ENCODE measurements at places on chromosomes 3 and 15.

DNA sequence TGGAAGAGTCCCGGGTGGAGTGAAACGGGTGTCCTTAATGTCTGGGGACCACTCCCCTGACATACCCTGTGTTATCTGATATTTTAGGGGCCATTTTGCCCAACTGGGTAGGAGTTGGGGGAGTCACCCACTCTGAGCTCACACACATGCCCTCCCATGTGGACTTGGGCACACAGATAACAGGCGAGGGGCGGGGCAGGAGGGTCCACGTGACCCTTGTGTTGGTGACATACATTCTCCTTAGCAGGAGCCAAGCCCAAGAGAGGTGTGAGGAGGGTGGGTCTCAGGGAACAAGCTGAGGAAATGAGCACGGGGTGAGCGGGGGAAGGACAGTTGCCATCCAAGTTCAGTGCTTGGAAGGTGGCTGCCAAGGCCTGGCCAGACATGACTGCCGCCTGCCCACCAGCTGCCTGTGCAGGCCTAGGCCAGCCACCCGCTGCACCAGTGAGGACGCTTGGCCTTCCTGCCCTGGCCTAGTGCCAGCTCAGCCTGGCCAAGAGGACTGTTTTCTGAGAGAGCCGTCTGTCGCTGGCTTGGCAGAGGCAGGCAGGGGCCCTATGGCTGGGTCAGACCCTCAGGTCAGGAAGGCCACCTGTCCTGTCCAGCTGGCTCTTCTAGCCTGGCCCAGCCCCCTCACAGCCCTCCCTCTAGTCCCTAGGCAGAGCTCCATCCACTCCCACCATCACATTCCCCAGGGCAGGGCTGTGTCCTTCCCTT, 31.3 kb upstream of the TMEM115 start:
- DNase-seq: peak; percentile 88

GRCh38 chr3:188899881-188900280, 271.9 kb upstream of the TPRG1 start:
- DNase-seq: no peak

GRCh38 chr15:89057506-89058133, 30.6 kb upstream of the ABHD2 start:
- DNase-seq: no peak

GRCh38 chr3:14425581-14426304, 23.3 kb downstream of the SLC6A6 start:
- DNase-seq: no peak

- no peak for DNase-seq
These were observed at the start of gene HYAL1 for GRCh38 chr3:50303013-50303815. HYAL1 (minus strand) TSS chr3:50303574; CDS start chr3:50302956, 618 bp downstream.

GRCh38 chr3:78823434-78823833, 944.4 kb downstream of the ROBO1 start:
- no peak for DNase-seq

DNA sequence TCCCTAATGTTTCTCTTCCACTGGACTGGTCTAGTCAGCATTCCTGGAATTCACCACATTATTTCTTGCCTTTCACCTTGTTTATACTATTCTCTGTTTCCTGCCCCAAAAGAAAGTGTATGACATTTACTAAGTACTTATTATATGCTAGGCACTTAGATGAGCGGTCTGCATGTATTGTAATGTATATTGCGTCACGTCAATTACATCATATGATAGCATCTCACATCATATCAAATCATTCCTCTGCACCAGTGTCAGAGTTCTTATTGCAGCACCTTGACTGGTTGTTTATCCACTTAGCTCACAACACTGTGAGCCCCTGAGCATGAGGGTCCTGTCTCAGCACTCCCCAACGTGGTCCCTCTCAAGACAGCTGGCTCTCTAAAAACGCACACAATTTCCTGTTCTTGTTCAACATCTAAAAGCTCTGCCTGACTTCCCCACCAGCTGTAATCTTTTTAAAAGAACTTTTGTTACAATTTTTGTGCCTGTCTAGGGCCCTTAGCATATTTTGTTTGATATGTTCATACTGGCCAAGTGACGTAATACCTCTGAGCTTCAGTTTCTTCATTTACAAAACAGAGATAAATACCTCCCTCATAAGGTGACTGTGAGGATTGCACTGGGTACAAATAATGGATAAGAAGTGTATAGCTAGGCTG, 58.8 kb downstream of the ARHGAP31 start:
- DNase-seq: no peak

DNA sequence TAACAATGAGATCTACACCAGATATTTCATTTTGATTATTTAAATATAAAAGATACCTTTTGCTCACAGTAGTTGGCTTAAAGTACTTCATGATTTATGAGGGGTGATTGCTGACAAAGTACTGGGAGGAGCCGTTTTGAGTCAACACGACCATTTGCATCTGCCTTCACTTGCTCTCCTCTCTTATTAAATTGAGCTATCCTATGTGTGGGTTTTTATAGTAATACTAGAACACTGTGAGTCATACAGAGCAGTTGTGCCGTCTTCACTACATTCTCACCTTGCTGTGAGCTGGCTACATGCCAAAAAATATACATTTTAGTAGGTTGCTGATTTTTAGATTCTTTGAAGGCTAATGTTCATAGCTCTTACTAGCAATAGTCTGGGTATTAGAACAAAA, 161.2 kb downstream of the ALCAM start:
- no peak for DNase-seq

- DNase-seq: no peak
These were observed 234.0 kb downstream of the RBMS3 start for GRCh38 chr3:29514912-29515311.

- DNase-seq: no peak
These were observed 114.3 kb downstream of the OXSM start for GRCh38 chr3:25904206-25904605.

GRCh38 chr3:186386883-186387560, 25.0 kb upstream of the DGKG start:
- no peak for DNase-seq

DNA sequence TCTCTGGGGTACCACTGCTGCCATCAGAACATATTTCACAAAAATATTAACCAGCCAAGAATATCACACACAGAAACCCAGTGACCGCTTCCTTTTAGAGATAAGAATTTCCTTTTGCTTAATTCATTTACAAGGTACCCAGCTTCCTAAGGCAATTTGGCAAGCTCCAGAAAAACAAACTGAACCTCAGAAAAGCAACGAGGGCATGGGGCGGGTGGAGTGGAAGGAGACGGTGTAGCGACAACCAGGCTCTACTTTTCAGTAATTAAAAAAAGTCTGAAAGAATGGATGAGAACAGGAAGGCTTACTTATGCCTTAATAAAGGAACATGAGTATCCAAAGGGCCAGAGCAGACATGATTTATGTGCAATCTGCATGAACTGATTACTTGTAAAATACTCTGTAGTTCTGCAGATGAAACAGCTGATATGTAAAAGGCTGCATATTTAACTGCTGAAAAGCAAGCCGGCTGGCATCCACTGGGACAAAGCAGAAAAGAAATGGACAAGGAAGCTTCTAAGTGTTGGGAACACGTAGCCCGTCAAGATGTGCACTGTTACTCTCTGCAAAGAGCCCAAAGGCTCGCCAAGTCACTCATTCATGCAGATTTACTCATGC, 18.6 kb downstream of the RFTN1 start:
- no peak for DNase-seq

DNA sequence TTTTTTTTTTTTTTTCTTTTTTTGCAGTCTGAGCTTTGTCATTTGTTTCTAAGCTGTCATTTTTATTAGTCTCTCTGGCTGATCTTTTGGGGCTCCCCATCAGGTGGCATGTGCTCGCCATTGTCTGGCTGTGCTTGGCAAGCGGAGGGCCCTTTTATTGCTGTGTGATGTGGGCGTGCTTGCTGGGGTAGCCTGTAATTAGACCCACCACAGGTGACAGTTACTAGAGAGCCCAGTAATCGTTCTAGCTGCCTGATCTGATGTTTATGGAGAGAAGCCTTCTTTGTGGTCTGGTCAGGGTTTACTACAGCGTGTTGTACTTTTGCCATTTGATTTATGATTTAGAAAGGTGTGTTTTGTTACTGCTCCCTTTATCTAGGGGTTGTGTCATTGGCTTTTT, 179.9 kb downstream of the MCTP2 start:
- no peak for DNase-seq

DNA sequence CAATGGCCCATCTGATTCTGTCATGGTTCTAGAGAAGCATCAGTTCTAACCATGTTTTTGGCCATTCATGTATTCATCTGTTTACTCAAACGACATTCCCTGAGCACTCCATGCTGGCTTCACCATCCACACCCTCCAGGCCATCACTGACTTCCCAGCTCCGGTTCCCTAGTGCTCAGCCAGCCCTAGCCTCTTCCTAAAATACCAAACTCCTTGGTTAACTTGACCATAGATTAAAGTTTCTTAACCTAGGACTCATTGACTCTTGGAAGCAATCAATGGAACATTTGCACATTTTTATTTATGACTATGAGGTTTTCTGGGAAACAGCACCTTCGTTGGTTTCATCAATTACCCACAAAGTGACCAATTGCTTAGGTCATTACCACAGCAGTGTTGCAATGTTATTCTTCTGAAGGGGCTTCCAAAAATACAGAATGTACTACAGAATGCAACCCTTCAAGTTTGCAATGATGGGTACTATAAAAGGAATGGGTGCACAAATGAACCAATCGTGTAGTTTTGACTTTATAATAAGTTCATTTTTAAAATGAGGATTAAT, 27.2 kb upstream of the SLC25A36 start:
- no peak for DNase-seq

DNA sequence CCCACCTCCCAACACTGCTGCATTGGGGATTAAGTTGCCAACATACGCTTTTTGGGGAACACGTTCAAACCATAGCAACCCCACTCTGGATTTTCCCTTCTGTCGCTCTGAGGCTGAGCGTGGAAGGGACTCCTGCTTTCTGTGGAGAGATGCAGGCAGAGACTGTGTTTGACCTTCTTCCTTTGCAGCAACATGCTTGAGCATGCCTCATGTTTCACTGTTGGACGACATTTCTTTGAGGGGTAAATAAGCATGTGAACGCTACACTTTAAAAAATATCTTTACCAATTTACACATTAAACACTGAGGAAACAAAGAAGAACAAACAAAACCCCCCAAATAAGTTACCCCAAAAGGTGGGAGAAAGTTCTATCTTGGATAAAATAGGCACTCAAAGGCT, 14.2 kb upstream of the MAPK6 start:
- DNase-seq: no peak

DNA sequence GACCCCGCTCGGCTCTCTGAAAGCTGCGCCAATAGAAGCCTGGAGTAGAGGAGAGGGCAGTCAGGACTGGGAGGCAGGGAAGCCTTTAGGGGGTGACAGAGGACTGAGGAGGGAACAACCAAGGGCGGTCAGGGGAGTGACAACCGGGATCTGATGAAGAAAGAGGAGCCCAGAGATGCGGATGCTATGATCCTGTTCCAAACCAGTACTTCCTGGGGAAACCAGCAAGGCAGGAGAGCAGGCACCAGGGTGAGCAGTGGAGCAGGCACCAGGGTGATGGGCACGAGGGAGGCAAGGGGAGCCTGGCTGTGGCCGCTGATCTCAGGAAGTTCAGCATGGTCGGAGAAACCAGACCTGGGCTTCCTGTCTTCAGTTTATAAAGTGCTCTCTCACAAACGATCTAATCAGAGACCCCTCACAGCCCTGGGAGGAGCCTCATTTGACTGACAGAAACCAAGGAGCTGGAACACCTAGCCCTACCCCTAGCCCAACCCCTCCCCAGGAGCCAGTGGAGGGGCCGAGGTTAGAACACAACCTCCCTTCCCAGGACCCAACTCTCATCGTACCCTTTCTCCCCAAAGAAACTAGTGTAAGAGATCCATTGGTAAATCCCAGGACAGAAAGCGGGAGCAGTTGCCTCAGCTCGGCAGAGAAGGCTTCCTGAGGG, 34.9 kb downstream of the CCDC33 start:
- DNase-seq: no peak

DNA sequence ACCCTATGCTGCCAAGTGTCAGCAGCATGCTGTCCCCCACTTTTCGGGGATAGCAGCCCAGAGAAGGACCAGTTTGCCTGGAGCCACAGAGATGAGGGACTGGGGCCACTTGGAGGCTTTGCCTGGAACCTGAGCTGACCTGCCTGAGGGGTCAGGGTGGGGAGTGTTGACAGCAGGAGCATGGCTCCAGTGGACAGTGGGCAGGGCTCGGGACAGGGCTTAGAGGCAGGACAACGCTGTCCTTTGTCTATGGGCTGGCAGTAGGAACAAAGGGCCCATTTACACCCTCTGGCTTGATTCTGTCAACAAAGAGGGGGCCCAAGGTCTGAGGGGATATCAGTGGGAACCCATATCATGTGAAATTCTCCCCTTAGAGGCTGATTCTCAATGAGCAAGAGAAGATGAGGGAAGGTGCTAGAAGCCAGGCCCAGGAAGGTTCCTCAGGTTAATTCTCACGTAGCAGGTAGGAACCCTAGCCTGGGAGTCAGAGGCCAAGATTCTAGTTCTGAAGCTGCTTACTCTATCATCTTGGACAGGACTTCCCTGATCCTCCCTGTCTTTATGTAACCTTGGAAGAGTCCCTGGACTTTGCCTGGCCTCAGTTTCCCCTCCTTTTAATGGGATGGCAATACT, 29.7 kb upstream of the HHATL start:
- DNase-seq: no peak

DNA sequence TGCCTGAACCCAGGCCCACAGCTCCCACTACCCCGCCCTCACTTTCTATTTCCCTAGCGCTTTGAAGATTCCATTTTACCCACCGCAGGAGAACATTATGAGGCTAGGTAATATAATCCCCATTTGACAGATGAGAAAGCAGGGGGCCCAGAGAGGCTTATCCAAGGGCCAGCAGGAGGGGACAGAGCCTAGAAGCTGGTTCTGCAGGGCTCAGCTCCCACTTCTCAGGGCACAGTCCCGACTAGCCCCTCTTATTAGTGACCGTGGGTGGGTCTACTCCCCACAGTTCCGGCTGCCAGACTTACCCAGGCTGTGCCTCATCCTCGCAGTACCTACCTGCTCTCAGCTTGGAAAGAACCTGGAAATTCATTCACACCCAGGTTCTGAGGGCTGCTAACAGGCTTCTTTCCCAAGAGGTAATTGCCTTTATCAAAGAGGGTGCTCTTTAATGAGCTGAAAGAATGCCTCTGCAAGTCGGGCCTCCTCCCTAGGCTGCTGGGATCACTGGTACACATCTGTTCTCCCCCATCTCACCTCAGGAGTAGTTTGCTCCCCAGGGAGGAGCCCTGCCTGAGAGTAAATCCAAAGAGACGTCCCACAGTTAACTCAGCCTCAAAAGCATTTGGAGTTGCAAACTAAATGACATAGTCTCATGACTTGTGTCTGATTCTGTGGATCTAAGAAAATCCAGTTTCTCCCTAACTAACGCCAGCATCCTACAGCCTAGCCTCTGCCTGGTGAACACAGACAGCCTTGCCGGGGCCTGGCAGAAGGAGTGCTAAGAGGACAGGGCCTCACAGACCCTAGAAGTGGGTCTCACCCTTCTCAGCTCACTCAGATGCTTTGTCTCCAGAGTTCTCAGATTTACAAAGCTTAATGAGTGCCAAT, 125.0 kb downstream of the CHSY1 start:
- DNase-seq: no peak

- no peak for DNase-seq
These were observed 149.8 kb downstream of the SERPINI1 start for GRCh38 chr3:167885277-167885676.

GRCh38 chr15:26084771-26085170, 221.6 kb upstream of the ATP10A start:
- DNase-seq: no peak

- DNase-seq: no peak
These were observed 73.8 kb downstream of the IQSEC1 start for GRCh38 chr3:12999147-13000140.

Measured in cerebellar nuclear complex (tissue), 1 donor.